Stimulated activated CD4-positive, alpha-beta T cell treated with anti-CD3 and anti-CD28 coated beads, Interleukin-4, amount 100 ng/mL, for 4 hours (primary cell): ENCODE measurements at places on chromosomes 6 and 20.

DNA sequence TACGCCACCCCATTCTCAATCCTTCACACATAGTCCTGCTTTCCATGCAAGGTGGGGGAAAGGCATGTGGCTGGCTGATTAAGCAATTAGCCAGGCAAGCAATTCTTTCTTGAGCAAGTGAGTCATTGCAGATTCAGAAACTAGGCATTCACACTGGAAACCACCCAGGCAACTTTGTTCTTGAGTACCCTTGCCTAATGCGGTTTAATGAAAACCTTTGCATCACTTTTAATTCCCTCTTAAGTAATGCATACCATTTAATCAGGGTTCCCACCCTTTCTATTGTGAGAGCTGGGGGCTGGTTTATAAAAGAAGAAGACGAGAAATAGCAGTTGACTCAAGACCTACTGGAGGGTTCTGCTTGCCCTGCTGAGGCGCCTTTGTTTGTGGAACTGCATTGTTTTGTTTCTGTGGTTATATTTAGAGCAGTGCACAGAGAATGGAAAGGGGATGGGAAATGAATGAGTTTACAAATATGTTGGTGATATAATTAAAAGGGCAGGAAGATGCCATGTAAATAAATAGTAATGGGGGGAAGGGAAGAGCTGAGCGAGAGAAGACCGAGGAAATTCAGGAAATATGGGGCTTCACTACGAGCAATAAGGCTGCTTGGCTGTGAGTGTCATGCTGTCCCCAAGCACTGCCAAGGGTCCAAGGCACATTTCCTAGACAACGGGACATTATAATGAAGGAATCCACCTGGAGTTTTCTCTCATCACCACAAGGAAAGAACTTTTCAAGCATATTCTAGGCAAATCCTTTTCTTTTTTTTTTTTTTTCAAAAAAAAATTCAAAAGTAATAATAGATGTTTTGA, 48.8 kb upstream of the TSHZ2 start:
- no peak for DNase-seq

DNA sequence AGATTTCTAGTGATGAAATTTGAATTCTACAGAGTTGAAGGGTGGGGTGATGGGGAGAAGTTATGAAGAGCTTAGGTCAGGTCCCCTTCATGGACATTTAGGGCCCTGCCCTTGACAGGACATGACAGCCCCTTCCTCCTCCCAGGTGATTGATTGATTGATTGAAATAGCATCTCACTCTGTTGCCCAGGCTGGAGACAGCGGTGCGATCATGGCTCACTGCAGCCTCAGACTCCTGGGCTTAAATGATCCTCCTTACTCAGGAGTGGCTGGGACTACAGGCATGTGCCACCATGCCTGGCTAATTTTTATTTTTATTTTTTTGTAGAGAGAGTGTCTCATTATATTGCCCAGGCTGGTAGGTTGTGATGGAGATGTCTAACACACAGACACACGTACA, 174.0 kb upstream of the RNF24 start:
- no peak for DNase-seq

- DNase-seq: peak; percentile 39
Observed at GRCh38 chr6:37698264-37699137, 818 bp upstream of the MDGA1 start.

- no peak for DNase-seq
Observed at GRCh38 chr6:87164004-87164403, 8.6 kb downstream of the ZNF292 start.

GRCh38 chr6:166551754-166552495, 34.6 kb downstream of the RAMACL start:
- no peak for DNase-seq

DNA sequence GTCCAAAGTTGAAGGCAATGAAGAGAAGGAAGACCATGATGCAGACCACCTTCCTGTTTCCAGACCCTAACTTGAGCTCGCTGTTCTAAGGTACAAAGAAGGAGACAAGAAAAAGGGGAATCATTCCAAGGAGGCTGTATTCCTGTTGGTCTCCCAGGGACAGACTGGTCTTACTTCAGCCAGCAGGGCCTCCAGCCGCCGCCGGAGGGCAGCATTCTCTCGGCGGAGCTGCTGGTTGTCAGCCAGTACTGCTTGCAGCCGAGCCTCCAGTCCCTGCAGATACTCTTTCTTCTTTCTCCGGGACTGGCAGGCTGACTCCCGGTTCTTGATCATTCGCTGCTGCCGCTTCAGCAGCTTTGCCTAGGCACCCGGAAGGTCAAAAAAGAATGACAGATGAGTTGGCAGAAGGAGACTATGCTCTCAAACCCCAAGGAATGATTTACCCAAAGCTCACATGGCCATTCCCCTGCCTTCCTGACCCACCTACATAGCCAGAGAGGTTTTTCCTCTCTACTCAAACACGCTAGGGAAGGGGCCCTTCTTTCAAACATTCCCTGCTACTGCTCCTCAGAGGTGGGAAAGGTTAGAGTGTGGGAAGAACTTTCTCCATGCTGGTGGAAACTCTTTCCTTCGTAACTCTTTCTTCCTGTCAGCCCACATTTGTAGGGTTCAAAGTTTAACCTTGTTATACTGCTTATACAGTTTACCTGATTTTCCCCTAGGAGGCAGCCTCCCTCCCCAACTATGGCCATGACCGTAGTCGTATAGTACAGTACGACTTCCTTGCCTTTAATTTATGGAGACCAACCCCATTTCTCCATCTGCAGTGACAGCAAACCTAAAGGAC, 9.0 kb downstream of the ATF6B start:
- peak; percentile 53 for DNase-seq

DNA sequence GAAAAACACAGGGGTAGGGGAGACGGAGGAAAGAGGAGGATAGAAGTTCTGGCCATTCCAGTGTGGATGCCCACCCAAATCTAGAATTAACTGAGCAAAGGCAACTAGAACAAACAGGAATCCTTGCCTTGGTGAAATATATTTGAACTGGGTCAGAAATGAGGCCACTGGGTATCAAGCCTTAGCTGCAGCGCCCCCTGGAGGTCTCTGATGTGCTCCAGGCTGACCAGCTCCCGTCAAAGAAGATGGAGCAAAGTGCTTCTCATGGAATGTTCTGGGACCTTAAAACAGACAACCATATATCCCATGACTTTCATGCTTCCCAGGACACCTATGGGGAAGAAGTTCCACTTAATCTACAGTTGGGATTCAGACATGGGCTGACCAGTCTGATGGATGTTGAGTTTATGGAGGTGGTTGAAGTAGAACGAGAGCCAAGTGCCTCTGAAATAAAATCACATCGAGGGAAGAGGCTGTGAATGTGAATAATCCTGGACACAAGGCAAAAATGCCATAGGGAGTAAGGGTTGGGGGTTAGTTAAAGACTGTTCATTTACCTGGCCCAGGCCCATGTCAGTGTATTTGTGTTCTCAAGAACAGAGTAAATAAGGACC, 50.4 kb downstream of the HLA-DPB1 start:
- DNase-seq: peak; percentile 31

DNA sequence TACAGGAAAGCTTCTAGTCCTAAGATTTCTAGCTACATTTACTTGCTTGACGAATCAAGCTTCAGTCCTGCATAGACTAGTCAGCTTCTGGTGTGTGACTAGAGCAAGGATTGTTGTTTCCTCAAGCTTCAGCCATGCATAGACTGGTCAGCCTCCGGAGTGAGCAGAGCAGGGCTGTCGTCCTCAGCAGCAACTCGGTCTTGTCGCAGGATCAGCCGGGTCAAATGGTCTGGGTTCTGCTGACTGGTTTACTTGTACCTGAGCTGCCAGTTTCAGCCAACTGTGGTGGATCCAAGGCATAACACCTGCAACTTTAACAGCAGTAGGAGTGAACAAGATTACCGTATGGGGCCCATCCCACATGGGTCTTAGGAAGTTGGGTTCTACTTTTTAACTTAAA, 10.8 kb upstream of the GMPR start:
- DNase-seq: no peak
